ENCODE measurements at places on chromosomes 16 and 17.

DNA sequence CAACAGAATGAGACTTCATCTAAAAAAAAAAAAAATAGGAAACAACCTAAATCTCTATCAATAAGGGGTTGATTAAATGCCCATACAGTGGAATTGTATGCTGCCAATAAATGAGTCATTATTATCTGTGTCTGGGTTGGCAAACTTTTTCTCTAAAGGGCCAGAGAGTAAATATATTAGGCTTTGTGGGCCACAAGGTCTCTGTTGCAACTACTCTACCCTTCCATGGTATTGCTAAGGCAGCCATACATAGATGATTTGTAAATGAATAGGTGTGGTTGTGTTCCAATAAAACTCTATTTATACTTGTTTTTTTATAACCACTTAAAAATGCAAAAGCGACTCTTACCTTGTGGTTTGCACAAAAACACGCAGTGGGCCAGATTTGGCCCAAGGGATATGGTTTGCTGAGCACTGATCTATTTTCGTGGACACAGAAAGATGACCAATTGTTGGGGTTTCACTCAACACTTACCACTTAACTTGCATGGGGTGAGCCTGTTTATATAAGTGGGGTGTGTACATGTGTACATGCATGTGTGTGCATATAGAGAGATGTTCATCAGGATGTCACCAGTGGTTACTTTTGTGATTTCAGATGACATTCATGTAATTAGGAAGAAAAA lies 12.4 kb upstream of the IL4R start:
- DNase-seq: no peak

DNA sequence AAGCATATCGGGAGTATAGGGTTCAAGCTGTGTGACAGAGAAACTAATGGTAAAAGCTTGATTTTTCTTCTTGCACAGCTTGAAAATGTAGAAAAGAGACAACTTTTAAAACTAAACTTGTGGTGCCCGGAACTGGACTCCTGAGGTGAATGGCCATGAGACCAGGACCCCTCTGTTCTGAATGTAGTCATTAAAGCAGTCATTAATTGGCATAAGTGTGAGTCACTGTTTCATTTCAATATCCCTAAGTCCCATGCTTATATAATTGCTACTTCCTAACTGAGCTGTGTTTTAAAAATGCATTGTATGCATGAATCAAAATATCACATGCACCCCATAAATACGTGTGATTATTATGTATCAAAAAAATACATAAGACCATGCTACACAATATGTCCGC lies 463.1 kb upstream of the DYNLRB2 start:
- DNase-seq: no peak

- no peak for DNase-seq
These were observed 370.8 kb upstream of the ZFHX3 start for GRCh38 chr16:73418691-73419090.

- no peak for DNase-seq
These were observed 19.5 kb upstream of the ITGAX start for GRCh38 chr16:31335431-31335830.

GRCh38 chr17:46166692-46167249 lies 26.5 kb downstream of the KANSL1 start:
- DNase-seq: no peak

- DNase-seq: no peak
These were observed 79.0 kb downstream of the ANKRD11 start for GRCh38 chr16:89411335-89411850.

- no peak for DNase-seq
These were observed 27.6 kb downstream of the NEUROD2 start for GRCh38 chr17:39580082-39580468.

- DNase-seq: no peak
These were observed at the start of gene PMP22 for GRCh38 chr17:15265131-15265530. PMP22 (minus strand) TSS chr17:15265326; CDS start chr17:15260727, 4,599 bp downstream.

DNA sequence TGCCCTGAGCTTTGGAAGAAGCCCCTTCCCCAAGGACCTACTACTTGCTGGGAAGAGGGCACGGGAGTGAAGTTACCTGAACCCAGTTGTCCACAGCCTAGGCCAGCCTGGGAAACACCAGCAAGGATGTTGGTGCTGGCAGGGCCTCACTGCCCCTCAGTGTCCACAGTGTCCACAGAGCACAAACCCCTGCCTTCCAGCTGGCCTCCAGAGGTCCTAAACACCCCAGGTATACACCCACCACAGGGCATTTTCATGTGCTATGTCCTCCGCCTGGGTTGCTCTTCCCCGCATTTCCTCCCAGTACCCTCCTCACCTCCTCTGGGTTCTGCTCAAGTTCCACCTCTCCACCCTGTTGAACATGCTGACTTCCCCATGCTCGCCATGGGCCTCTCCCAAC lies 4.2 kb upstream of the PEMT start:
- DNase-seq: no peak

DNA sequence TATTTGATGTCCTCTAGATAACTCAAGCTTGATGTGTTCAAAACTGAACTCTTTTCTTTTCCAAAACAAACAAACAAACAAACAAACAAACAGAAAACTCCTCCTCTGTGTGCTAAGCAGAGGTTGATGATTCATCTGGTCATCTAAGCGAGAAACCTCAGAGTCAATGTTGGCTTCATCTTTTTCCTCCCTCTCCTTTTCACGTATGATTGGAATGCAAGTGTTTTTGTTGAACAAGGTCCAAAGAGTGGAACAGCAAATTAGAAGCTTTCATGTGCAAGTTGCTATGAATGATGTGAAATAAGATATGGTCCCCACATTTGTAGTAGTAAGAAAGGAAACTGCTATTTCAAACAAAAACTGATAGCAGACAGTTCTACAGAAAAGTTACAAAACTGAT lies 52.5 kb downstream of the TBX4 start:
- no peak for DNase-seq

DNA sequence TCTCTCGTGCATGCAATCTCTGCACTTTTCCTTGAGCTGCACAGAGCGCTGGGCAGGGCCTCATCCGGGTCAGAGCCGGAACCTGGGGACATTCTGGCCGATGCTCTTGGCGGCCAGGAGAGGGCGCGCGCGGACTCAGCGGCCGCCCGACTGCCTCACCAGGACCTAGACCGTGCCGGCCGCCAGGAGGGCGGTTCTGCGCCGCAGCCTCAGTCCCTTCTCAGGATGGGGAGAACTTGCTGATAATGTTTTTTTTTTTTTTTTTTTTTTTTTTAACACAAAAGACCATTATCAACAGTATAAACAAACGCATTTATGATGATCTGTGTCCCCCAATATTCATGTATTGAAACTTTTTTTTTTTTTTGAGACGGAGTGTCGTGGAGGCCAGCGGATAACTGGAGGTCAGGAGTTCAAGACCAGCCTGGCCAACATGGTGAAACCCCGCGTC lies 8.1 kb upstream of the FLYWCH2 start:
- DNase-seq: peak; percentile 58

DNA sequence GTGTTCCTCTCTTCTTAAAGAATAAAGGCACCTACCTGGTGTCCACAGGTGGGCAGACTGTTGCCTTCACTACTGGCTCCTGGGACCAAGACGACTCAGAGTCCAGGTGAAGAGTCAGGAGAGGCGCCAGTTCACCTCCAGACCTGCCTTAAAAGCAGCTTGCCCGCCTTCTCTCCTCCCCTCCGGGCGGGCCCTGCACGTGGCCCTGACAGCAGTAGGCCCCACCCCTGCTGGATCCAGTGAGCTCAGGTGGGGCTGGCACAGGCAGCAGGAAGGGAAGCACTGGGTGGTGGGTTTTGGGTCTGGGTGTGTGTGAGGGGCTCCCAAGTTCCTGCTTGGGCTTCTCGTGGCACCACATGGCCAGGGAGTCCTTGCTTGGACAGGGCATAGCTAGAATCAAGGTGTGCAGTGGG lies at the start of gene TNS4:
TNS4 (minus strand) TSS at position 125 of the 413 bp plus-strand sequence. CDS start 5,198 bp downstream, outside the sequence.
- no peak for DNase-seq

DNA sequence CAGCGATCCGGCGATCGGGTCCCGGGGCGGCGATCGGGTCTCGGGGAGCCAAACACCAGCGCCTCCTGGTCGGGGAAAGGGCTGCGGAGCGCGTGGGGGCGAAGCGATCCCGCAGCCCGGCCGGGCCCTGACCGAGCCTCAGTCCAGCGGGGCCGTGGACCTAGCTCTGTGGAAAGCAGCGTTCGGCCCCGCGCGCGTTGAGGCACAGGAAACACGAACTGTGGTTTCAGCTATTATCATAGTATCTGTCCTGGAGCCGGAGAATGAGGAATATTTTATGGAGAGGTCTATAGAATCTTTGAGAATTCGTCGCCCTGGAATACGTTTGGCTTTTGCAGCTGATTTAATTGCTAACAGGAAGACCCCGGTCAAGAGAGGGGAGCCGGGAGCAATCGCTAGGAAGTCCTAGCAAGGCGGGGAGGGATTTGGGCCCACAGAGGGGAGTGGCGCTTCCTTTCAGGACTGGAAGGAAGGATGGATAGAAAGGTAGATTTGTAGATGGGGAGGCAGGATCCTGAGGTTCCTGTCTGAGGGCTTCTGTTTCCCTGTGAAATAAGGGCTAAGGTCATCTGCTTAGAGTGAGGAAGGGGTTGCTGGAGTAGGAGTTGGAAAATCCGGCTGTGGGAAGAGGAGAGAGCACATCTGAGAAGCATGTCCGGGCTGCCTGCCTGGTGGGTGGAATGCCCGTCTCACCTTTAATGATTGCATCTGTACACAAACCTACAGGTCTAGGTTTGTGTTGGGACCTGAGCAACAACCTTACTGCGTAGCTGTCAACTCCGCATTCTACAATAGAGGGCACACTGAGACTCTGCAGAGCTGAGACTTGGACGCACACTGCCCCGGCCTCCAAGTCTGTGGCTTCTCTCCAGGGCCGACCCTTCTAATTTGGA lies 770 bp downstream of the CCNF start:
- DNase-seq: peak; percentile 34

DNA sequence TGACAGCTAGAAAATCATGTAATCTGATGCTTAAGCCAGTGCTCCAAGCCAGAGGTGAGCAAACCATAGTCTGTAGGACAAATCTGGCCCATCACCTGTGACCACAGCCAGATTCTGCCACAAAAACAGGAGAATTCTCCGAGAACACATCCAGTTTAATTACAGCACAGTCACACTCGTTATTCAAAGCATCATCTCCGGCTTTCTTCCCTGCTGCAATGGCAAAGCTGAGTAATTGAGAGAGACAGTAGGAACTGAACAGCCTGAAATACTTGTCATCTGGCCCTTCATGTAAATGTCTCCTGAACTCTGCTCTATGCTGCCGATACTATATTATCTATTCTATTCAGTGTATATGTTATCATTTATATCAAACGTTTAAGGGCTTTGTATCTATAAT lies 121.4 kb upstream of the FOXF1 start:
- no peak for DNase-seq

DNA sequence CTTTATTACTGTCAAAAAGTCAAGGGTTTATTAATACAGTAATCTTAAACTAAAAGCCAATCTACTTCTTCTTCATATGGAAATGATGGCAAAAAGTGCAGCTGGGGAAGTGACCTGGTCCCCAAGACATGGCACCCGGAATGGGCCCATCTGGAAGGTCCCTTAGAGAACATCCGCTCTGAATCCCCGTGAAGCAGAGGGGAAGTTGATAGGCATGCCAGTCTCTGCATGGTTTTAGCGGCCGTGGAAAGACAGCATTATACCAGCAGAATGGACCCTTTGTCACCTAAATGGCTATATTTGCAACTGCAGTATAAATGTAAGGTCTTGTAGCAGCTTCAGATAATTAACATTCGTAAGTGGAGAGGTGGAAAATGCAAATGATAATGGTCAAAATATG lies 32.4 kb downstream of the COTL1 start:
- DNase-seq: no peak

DNA sequence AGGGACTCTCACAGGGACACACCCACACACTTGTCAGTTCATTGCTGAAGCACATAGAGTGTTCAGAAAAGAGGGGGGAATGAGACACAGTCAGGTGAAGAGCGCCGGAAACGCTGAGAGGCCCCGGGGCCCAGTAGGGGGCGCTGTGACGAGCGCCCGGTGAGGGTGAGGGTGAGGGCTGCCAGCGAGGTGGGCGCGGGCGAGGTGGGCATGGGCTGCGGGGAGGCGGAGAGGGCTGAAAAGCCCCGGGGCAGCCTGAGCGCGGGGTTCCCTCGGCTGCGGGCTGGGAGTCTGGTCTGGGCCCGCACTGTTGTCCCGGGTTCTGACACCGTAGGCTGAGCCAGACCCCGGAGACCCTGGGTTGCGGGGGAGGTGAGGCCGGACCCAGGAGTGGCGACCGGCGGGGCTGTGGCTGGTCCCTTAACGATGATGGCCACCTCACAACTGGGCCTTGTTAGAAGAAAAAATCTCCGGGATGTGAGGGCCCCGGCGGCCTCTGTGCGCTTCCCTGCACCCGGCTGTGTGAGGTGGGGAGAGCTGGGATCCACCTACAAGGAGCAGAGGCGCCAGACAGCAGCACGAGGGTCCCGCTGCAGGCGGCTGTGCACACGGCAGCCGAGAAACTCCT lies 91.4 kb downstream of the C16orf78 start:
- DNase-seq: no peak

GRCh38 chr17:72682605-72683004 lies 409.9 kb downstream of the SLC39A11 start:
- no peak for DNase-seq

DNA sequence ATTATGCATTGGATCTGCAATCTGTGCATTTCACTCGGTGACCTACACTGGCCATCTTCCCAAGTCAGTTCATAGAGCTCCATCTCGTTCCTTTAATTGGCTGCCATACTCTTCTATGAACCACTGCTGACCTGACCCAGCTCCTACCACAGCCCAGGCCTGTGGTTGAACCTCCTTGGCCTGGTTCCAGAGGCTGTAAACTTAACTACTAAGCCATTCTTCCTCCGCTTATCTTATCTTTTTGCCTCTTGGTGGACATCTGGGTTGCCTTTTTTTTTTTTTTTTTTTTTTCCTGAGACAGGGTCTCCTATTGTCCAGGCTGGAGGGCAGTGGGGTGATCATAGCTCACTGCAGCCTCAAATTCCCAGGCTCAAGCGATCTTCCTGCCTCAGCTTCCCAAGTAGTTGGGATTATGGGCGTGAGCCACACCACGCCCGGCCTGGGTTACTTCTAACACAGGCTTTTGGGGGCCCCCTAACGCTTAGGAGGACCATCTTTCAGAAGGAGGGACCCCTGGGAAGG lies 18.3 kb downstream of the COQ7 start:
- no peak for DNase-seq

DNA sequence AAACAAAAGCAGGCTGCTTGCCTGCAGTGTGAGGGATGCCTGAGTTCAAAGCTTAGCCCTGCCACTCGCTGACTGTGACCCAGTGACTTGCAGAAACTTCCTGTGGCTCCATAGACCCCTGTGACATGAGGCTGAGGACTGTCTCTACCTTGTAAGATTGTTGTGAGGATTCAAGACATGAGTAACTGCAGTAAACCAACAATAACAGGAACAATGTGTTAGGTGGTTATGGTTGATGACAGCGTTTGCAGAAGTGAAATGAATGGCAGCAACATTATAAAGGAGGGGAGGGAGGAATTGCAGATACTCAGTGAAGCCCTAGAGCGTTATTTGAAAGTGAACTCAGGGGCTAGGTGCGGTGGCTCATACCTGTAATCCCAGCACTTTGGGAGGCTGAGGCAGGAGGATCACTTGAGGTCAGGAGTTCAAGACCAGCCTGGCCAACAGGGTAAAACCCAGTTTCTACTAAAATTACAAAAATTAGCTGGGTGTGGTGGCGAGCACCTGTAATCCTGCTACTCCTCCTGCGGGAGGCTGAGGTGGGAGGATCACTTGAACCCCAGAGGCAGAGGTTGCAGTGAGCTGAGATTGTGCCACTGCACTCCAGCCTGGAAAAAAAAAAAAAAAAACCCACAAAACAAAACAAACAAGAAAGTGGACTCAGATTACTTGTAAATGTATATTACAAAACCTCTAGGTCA lies 33.5 kb upstream of the EMP2 start:
- no peak for DNase-seq
